Stimulated activated CD4-positive, alpha-beta T cell treated with anti-CD3 and anti-CD28 coated beads, Interleukin-1b, Interleukin-23, amount 100 ng/mL, for 4 hours (primary cell): ENCODE measurements at places on chromosomes 12 and 14.

- DNase-seq = no peak
Measured at GRCh38 chr12:79275631-79276030, 411.1 kb downstream of the SYT1 start.

GRCh38 chr14:86513056-86513455 lies 983.1 kb downstream of the FLRT2 start:
- no peak for DNase-seq

- peak; percentile 92 for DNase-seq
Measured at GRCh38 chr12:6426882-6427671, 17.7 kb upstream of the CD27 start.

DNA sequence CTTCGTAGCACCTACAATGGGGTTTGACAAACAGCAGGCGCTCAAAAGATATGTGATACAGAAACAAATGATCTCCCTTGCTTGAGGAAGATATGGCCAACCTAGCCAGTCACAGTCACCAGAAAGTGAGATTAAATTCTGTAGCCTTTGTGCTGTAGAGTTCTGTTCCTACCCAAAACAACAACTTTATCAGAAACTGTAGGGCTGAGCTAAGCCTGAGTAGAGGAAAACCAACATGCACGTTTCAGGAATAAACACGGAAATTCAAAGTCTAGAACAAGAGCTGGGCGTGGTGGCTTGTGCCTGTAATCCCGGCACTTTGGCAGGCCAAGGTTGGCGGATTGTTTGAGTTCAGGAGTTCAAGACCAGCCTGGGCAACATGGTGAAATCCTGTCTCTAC lies 23.0 kb downstream of the AICDA start:
- DNase-seq = no peak

DNA sequence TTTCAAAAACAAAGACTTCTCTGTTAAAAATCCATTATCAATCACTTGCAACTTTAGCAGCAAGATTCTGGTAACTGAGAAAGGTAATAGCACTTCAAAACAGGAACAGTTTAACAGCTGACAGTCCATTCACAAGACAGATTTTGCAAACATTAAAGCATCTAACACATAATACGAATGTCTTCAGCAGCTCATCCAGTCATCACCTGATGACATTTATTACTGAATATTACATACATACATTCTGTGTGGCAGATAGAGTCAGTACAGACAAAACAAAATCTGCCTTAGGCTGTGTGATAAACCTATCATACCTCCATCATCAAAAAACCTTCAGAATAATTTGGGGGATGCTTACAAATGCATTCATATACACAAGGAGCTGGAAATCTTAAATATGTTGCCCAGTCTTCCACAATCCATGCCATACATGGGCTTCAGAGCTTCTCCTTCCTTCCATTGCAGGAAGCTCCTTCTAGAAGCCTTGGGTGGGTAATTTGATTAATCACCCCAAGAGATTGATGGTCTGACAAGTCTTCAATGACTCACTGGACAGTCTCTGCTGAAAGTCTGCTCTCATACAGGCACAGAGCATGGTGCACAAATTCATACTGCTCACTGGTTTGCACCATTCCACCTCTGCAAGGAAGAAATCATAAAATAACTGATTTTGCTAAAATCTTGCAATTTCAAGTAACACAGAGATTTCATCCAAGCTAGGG lies 1.6 kb upstream of the PTPRB start:
- no peak for DNase-seq

- no peak for DNase-seq
Measured at GRCh38 chr12:53425515-53426150, 2.0 kb downstream of the AMHR2 start.

- no peak for DNase-seq
Measured at GRCh38 chr12:71469258-71469750, 29.7 kb downstream of the LGR5 start.

DNA sequence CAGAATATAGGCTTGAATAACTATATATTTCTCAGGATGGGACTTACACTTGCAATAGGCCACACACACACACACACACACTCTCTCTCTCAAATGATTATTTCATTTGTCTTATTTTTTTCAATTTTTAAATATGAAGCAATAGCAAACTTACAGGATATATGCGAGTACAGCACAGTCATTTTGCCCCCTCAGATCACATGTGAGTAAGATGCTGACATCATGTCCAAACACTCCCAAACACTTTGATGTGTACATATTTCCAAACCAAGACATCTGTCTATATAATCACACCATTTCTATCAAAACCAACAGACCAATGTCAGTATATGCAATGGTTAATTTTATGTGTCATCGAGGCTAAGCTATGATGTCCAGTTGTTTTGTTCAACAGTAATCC lies 1535.9 kb upstream of the FLRT2 start:
- DNase-seq = no peak

- DNase-seq = no peak
Measured at GRCh38 chr12:3603576-3603975, 112.6 kb downstream of the PRMT8 start.

DNA sequence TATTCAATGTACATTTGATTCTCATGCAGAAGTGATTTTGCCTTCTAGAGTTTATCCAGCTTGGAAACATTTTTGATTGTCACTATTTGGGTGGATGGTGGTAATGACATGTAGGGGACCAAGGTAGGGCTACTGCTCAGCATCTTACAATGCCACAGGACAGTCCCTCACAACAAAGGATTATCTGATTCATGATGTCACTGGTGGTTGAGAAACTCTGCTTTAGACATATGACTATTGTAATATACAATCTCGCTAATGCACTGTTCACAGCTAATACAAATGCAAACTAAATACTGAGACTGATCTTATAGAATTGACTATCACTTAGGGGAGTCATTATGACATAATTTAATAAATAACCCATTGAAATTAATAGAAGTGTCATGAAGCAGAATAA lies 60.4 kb upstream of the BTG1 start:
- no peak for DNase-seq

DNA sequence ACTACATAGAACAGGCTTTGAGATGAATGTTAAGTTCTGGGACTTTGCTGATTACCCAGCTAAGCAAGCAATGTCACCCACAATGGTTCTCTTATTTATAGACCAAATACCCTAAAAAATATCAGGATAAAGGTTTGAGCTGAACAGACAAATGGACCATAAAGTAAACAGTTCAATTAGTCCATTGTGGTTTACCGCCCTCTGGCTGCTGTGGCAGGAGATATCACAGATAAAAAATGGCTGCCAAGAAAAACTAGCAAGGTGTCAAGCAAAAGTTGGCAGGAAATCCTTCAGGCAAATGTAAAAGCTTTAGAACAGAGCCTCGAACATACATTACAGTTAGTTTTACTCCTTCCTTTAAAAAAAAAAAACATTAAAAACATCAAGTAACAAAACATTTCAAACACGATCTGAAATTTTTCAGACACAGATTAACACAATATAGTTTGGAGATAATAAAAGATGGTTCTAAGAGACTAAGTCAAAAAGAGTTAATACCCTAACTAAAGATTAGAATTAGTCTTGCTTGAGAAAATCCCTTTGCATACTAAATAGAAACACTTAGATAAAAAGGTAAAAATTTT lies 41.3 kb downstream of the MED13L start:
- peak; percentile 34 for DNase-seq

GRCh38 chr12:9065607-9065856 lies 50.2 kb downstream of the A2M start:
- no peak for DNase-seq

- DNase-seq = no peak
Measured at GRCh38 chr12:52942066-52942900, 6.6 kb upstream of the KRT18 start.

DNA sequence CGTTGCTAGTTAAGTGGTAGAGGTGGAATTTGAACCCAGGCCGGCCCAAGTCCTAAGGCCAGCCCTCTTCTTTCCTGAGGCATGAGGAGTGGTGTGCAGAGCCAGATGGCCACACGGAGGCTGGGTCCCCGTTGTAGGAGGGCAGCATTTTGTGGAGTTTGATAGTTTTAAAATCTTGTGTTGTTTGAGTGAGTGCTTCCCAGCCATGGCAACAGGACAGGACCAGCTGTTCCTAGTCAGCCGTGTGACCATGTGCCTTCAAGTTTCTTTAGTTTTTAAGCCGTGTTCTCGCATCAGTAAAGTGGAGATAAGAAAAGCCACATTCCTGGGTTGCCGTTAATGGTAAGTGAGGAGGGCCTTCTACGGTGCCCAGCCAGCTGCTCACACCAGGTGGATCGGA lies 44.4 kb downstream of the UBE3B start:
- DNase-seq = no peak

GRCh38 chr12:121448771-121449315 lies 48.9 kb downstream of the RNF34 start:
- DNase-seq = no peak

GRCh38 chr12:94977766-94978468 lies 25.6 kb downstream of the NDUFA12 start:
- DNase-seq = no peak

DNA sequence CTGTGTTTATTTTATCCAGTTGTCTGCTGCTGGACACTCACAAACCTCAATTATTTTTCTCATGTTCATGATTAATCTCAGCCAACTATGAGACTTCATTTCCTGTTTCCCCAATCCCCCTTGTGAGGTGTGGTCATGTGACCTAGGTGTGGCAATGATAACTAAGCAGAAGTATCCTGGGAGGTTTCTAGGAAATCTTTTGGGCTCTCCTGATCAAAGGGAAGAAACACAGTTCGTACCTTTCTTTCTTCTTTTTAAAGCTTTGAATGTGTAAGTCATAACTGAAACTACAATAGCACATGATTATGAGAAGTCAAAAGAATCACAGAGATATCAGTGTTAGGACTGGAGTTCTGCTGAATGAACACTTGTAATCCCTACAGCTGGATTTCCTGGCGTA lies 34.4 kb upstream of the MANSC4 start:
- DNase-seq = no peak
